ENCODE measurements at places on chromosomes 3 and 15.

GRCh38 chr15:49288391-49288790 lies 118.3 kb downstream of the GALK2 start:
- DNase-seq: no peak

- DNase-seq: no peak
Measured at GRCh38 chr3:141261472-141262307, 30.1 kb downstream of the PXYLP1 start.

GRCh38 chr3:192831801-192832347 lies 85.8 kb downstream of the MB21D2 start:
- no peak for DNase-seq

DNA sequence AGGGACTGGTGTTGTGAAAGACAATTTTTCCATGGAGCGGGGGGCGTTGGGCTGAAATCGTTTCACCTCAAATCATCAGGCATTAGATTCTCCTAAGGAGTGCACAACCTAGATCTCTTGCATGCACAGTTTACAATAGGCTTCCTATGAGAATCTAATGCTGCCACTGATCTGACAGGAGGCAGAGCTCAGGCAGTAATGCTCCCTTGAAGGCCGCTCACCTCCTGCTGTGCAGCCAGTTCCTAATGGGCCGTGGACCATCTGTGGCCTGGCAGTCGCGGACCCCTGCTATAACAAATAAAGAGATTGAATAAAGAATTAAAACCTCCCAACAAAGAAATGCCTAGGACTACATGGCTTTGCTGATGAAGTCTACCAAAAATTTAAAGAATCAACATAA lies 25.3 kb upstream of the ANKRD28 start:
- DNase-seq: no peak

DNA sequence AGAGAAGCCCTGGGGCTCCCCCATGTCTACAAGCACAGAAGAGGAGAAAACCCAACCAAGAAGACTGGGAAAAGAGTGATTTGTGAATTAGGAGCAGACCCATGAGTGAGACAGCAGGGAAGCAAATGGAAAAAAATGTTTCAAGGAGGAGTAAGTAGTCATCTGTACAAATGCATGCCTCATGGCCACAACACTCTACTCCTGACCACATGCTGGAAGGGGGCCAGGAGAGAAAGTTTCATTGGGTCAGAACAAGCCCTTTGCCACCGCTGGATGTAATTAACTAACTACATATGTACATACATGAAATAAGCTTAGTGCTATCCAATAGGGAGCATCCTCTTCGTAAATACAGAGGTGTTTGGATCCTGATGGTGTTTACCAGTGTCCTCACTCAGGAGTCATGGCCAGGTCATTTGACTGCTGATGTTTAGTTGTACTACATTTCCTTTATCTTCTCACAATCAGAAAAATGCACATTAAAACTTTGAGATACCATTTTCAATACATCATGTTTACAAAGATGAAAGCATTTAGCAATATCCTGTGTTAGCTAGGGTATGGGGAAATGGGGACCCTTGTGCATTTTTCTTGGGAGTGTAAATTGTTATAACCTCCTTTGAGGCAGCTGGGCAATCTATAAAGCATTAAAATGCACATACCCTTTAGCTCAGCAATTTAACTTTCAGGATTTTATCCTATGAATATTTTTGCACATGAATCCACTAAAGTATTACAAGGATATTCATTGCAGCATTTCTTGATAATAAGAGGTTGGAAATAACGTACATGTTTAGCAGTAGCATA lies 27.1 kb downstream of the CLRN1 start:
- DNase-seq: no peak

DNA sequence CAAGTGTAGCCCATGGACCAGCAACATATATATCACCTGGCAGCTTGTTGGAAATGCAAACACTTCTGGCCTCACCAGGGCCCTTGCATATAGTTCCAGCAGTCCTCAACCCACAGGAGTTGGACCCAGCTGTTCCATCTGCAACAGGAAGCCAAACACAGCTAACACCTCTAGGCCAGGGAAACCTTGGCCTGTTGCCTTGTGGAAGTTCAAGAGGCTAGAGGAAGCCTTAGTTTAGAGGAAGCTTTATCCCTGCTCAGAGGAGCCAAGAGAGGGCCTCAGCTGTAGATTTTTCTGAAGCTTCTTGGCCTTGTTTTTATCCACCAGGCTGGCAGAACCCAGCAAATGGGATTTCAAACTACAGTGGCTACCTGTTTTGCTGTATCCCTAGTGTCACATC lies 11.4 kb downstream of the FHIT start:
- DNase-seq: peak; percentile 66

DNA sequence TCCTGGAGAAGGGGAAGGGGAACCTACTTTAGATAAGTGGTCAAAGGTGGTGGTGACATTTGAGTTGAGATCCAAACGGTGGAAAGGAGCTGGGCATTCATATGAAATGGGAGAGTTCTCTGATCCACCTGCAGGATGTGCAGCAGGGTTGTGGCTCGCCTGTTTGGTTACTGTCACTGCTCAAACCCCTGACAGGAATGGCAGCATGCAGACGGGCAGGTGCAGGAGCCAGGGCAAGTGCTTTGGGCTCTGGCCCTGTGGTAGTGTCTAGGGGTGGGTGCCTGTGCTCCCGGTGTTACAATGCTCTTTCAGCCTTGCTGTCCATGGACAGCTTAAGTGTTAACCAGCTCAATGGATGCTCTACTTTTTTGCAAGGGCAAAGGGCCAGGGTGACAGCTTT lies 18.5 kb downstream of the PAQR9 start:
- DNase-seq: no peak

- DNase-seq: no peak
Measured at GRCh38 chr3:140284372-140284771, 349.4 kb downstream of the CLSTN2 start.

- DNase-seq: no peak
Measured at GRCh38 chr15:63514531-63514943, 10.1 kb downstream of the USP3 start.

DNA sequence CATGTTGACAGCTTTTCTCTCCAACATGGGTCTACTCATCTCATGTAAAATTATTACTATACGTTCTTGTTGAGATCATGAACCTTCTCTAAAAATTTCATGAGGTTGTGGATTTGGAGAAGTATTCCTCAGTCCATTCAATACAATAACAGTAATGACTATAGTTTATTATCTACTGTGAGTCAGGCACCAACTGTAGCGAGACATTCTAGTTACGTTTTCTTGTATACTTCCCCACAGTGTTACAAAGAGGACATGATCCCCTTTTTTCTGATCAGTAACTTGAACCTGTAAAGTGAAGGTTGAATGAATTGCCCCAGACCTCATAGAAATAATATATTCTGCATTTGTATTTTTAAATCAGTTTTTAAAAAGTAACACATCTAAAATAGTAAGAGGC lies 76.4 kb downstream of the AKAP13 start:
- DNase-seq: no peak

GRCh38 chr15:77839456-77839855 lies 206.7 kb upstream of the LINGO1 start:
- DNase-seq: no peak

- no peak for DNase-seq
Measured at GRCh38 chr3:175940881-175941280, 1081.7 kb downstream of the NAALADL2 start.

DNA sequence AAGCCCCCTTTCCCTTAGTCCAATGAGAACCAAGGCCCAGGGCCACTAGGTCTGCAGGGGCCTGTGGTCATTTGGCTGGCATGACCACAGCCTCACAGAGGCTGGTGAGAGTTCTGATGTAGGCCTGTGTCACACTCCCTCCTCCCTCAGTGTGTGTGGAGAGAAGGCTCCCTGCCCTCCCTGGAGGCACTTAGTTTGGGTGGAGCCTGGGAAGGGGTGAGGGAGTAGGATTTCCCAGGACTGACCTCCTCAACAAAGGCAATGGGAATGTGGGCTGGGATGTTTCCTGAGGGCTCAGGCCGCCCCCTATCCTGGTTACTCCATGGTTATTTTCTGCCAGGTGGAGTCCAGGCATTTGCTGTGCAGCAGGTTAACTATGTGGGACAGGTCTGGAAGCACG lies 7.6 kb downstream of the TEX264 start:
- DNase-seq: no peak

DNA sequence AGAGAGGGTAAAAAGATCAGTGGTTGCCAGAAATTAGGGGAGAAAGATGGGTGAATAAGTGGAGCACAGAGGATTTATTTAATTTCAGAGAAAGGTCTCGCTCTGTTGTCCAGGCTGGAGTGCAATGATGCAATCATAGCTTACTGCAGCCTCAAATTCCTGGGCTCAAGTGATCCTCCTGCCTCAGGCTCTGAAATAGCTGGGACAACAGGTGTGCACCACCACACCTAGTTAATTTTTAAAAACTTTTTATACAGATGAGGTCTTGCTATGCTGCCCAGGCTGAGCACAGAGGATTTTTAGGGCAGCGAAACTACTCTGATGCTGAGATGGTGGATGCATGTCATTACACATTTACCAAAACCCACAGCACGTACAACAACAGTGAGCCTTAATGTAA lies 20.9 kb upstream of the TLE3 start:
- DNase-seq: no peak

- no peak for DNase-seq
Measured at GRCh38 chr3:16030342-16030741, 144.1 kb upstream of the GALNT15 start.

DNA sequence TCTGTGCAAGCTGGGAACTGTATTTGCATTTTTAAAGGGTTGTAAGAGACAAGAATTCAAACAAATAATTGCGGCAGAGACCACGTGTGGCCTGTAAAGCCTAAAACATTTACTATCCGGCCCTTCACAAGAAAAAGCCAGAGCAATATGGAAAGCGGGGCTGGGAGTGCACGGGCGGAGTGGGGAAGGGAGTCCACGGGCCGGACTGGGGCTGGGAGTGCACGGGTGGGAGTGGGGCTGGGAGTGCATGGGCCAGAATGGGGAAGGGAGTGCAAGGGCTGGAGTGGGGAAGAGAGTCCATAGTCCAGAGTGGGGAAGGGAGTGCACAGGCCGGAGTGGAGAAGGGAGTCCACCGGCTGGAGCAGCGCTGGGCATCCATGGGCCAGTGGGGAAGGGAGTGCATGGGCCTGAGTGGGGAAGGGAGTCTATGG lies 41.2 kb downstream of the KLF15 start:
- no peak for DNase-seq

All from NCI-H510A (cell line).